IPS DF 6.9 (cell line): ENCODE measurements at places on chromosomes 6 and 20.

DNA sequence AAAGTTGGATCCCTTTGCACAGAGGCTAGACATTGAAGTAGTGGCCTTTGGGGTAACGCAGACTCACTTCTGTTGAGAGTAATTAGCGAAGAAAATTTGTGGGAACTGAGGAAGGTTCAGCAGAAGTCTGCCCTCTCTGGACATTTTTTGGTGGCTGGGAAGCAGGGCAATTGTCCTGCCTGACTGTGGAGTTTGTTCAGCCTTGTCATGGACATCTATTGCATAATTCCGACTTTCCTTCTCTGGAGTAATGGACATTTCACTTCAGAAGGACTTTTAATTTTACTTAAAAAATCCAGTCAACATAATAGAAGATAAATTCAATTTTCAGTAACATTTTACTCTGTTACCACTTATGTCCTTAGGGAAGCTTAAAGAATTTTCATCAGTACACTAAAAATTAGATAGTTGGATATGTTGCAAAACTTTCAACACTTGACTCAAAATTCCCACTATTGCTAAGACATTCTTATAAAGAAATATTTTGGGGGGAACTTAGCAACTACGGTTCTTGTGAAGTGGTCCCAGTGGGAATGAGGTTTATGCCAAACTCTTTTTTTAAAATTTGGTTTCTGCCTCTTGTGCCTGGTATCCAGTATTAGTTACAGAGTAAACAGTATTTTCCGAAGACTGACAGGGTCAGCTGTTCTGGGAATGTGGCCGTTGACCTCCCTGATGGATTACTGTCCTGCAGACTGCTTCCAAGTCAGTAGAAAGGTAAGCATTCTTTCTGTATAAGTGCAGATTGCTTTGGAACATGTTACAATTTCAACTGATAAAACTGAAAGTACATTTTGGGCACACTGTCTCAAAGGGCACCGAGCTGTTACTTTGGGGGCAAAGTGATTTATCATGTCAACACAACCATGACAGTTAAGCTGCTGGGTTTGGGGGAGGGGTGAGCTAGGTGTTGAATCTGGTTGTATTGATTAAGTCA is 100.6 kb upstream of the MLIP start:
- no peak for DNase-seq

- DNase-seq = no peak
Measured at GRCh38 chr20:35568645-35569044, 26.8 kb downstream of the ERGIC3 start.

GRCh38 chr20:3753501-3754275 is 13.9 kb downstream of the ADISSP start:
- DNase-seq = no peak

GRCh38 chr6:161204866-161205557 is 68.8 kb downstream of the AGPAT4 start:
- no peak for DNase-seq
